ENCODE measurements at places on chromosomes 16 and 17.

DNA sequence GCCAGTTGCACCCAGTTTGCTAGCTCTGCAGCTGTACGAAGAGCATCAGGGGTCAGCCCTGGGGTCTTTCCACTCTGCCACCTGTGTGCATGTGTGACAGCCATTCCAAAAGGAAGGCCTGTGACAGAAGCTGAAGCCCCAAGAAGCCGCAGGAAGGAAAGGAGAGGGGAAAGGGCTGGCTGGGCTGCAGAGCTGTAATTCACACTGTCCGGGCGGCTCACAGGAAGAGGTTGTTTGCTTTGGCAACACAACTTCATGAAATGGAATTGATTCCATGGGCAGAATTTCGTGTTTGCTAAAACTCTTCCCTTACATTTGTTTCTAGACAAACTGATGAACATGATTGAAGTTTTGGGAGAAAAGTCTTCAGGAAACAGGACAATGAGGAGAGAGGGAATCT is 14.8 kb downstream of the TMEM204 start:
- DNase-seq: peak; percentile 55

- DNase-seq: no peak
These were observed 3.1 kb upstream of the CYTH1 start for GRCh38 chr17:78785011-78785662.

DNA sequence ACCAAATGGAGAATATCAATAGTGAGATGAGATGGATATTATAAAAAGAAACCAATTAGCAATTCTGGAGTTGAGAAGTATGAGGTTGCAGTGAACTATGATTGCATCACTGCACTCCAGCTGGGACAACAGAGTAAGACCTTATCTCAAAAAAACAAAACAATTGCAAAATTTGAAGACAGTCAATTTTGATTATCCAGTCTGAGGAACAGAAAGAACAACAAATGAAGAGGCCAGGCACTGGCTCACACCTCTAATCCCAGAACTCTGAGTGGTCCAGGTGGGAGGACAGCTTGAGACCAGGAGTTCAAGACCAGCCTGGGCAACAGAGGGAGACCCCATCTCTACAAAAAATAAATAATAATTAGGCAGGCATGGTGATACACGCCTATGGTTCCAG is 35.0 kb downstream of the USP32 start:
- no peak for DNase-seq

- no peak for DNase-seq
These were observed 22.6 kb upstream of the MLKL start for GRCh38 chr16:74723256-74723655.

DNA sequence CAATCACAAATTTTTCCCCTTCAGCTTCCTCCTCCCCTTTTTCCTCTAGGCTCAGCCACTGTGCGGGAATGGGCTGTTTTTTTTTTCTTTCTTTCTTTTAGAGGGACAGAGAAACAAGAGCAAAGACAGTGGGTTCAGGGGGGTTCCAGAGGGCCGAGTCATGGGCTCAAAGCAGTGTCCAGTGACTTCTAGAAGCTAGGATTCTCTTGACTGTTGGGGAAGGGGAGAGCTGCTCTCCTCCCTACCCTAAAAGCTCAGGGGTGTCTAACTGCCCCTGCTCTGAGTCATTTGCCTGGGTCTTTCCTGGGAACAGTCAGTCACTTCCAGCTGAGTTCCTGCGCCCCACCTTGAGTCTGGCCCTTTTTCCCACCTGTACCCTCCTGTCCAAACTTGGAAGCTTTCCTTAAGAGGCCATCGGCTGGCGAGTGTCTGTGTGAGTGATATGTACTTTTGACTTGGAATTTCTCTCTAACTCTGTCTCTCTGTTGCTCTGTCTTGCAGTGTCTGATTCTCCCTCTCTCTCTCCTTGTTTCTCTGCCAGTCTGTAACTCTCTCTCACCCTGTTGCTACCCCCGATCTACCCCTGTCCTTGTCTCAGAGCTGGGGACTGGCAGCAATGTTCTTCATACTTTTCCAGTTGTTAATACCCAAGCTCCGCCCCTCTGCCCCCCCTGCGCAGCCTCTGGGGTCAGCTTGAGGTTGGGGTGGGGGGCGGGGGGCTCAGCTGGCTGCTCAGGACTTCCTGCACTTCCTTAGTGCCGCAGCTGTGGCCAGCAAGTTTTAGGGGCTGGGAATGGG is 2.4 kb downstream of the THRA start:
- peak; percentile 81 for DNase-seq

GRCh38 chr17:16491131-16491702 is 776 bp downstream of the LRRC75A start:
- DNase-seq: no peak

- no peak for DNase-seq
These were observed 7.7 kb downstream of the NSRP1 start for GRCh38 chr17:30124273-30124796.

DNA sequence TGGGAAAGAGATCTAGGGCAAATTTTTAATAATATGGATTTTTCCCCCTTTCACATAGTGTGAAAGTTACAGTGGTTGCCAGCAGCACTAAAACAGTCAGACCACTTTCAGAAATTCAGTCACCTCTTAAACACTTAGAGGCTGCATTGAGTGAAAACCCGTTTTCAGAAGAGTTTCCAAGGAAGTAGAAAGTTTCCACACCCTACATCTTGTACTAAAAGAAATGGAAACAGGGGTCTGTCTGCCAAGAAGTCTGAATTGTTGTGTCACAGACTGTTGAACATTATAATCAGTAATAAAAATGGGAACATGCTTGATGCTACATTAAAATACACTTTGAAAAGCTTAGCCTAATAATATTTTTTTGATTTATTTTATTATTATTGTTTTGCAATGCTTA is 278.9 kb upstream of the KCNJ16 start:
- peak; percentile 28 for DNase-seq

GRCh38 chr16:89749637-89750036 is 28.3 kb downstream of the ZNF276 start:
- DNase-seq: no peak

DNA sequence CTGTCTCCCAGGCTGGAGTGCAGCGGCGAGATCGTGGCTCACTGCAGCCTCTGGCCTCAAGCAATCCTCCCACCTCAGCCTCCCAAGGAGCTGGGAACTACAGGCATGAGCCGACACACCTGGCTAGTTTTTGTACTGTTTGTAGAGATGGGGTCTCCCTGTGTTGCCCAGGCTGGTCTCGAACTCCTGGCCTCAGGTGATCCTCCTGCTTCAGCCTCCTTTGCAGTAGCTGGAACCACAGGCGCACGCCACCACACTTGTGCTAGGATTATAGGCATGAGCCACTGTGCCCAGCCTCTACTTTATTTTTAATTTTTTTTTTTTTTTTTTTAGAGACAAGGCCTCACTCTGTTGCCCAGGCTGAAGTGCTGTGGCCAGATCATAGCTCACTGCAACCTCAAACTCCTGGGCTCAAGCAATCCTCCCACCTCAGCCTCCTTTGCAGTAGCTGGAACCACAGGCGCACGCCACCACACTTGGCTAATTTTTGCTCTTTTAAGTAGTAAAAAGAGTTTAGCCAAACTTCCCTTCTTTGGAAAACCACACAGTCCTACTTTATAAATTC is 4.4 kb downstream of the NTAN1 start:
- no peak for DNase-seq

- no peak for DNase-seq
These were observed 47.2 kb downstream of the ABCC1 start for GRCh38 chr16:15996432-15997109.

GRCh38 chr17:77416105-77416713 is 275.4 kb downstream of the SEC14L1 start:
- no peak for DNase-seq

GRCh38 chr16:31009120-31009519 is 1.3 kb downstream of the STX1B start:
- no peak for DNase-seq

DNA sequence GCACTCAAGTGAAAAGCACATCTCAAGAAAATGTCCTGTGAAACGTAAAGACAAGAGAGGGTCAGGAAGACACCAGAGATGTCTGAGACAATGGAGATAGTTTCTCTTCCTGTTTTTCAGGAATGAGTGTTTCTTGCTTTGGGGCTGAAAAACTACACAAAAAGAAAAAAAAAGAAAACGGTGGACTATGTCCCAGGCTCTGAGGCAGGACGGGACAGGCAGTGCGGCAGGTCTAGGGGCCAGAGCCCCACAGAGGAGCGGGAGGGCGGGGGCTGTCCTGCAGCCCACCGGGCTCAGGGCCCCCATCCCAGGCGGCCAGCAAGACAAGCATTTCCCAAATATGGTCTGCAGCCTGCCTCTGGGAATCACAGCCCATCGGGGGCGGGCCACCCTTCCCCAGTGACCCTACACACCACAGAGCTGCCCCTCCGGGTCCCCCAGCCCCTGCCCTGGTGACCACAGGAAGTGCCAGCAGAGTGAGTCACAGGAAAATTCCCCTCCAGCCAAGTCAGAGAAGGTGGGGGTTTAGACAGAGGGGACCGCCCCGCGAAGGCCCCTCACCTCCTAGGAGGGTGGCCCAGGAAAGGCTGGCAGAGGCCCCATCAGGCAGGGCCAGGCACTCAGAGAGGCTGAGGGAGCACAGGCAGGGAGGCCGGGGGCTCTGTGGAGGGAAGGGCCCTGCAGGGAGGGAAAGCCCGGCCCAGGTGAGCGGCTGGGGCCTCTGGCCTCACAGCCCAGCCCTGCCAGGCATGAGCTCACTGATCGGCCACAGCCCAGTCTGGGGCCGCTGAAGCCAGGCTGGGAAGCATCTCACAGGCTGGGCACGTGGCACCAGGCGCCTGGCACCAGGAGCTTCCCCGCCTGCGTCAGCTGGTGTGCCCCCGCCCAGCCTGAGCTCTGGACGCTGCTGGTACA is 6.3 kb downstream of the BCAR1 start:
- DNase-seq: peak; percentile 94

All from femur (tissue), 1 donor.